ENCODE measurements at places on chromosomes 16 and 17.

DNA sequence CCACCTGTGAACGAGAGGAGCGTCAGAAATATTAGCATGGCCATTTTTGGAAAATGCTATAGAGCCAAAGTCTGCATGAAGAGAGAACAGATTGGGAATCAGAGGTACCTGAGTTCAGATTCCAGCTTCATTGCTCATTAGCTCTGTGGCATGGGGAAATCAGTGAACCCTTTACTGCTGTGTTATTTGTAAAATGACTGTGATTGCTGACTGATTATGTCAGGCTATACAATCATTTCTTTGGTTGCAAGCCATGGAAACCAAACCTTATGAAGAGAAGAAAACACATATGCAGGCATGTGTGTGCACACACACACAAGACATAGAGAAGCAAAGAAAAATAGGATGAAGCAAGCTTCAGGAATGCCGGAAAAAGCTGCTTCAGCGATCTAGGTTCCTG, 101.4 kb upstream of the HSBP1 start:
- DNase-seq = no peak

GRCh38 chr16:71853413-71853812, 7.6 kb downstream of the ATXN1L start:
- DNase-seq = no peak

- DNase-seq = no peak
These were observed 2.6 kb downstream of the DNAH2 start for GRCh38 chr17:7720125-7720524.

GRCh38 chr17:59627274-59627673, 7.6 kb downstream of the CLTC start:
- no peak for DNase-seq

DNA sequence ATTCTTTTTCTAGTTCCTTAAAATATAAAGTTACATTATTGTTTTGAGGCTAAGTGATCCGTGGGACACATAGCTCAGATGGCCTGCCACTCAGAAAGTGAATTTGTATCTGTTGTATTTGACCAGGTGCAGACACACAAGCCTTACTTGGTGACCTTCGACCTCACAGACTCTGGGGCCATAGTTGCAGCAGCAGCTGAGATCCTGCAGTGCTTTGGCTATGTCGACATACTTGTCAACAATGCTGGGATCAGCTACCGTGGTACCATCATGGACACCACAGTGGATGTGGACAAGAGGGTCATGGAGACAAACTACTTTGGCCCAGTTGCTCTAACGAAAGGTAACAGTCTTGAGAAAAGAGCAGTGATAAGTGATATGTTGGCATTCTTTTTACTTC, 30.5 kb downstream of the TMEM11 start:
- DNase-seq = no peak

- DNase-seq = no peak
These were observed 618.8 kb upstream of the CDH11 start for GRCh38 chr16:65740711-65741110.

GRCh38 chr16:17437981-17438380, 32.8 kb downstream of the XYLT1 start:
- DNase-seq = no peak

DNA sequence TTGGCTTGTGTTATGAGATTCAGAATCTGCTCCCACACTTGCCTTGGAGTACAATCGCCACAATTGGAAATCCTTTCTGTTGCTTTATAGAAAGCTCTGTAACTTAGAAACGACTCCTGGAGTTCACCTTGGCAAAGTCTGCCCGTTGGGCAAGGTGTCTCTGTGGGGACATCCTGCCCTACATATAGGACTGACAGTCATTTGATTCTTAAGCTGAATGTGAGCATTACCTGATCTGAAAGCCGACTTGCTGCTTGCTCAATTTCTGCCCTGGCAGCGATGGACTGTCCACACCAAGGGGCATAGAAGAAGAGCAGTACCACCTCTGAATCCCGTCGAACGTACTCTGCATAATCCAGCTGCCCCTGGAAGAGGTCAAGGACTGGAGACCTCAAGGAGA, 6.9 kb downstream of the TXNDC11 start:
- DNase-seq = no peak

GRCh38 chr17:29956225-29956624, 14.8 kb downstream of the EFCAB5 start:
- DNase-seq = no peak

- no peak for DNase-seq
These were observed 16.8 kb upstream of the SUZ12 start for GRCh38 chr17:31919802-31920525.

DNA sequence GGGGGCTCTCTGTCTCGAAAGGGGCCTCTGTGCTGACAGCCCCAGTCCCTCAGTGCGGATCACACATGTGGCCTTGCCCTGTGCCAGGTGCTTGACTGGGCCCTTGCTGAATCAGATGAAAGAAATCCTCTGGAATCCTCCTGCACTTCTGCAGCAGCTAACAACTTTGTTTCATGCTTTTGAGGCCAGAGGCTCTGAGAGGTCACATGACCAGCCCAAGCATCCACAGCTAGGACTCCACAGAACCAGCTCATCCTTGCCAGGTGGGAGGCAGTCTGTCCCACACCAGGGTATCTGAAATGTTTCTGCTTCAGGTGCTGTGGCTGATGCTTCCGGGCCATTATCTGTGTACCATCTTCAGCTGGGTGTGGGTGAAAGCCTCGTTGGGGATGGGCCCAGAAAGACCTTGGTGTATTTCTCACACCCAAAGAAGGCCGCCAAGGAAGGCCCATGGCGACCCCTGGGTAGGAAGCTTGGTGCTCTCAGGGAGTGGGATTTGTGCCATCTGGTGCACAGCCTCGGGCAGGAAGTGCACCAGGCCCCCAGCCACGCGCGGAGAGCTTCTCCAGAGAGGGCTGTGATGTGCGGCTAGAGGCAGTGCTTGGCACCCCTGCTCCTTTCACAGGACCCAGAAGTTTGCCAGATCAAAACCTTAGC, 143.8 kb downstream of the CLEC16A start:
- no peak for DNase-seq

- no peak for DNase-seq
These were observed 423.9 kb upstream of the MAF start for GRCh38 chr16:80024443-80024842.

- no peak for DNase-seq
These were observed 31.4 kb upstream of the RPTOR start for GRCh38 chr17:80513201-80513600.

- no peak for DNase-seq
These were observed 23.2 kb downstream of the LSM12 start for GRCh38 chr17:44043272-44043696.

DNA sequence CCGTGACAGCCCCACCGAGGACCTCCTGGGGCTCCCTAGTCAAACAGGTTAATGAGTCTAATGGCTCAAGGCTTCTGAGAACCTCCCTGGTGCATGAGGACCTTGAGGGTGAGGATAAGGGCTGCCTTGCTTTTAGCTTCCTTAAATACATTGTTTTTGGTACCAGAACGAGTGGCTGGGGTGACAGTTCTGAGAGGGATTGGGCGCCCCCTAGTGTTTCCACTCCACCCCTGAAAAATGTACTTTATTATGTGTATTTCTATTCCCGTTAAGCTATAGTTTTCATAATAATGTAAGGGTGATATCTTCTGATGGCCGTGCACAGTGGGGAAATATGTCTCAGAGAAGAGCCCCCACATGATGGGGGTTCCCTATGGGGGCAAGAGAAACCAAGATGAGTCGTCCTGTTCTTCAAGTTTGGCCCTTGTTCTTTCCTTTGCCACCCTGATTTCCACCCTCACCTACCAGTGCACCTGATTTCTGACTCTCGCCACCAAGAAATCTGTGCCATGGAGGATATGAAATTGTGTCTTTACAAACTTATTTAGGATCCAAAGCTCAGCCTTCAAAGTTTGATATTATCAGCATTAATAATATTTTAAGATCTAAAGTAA, 14.5 kb upstream of the VWA3A start:
- DNase-seq = peak; percentile 36

GRCh38 chr16:27424772-27425498, 23.0 kb downstream of the IL21R start:
- no peak for DNase-seq

DNA sequence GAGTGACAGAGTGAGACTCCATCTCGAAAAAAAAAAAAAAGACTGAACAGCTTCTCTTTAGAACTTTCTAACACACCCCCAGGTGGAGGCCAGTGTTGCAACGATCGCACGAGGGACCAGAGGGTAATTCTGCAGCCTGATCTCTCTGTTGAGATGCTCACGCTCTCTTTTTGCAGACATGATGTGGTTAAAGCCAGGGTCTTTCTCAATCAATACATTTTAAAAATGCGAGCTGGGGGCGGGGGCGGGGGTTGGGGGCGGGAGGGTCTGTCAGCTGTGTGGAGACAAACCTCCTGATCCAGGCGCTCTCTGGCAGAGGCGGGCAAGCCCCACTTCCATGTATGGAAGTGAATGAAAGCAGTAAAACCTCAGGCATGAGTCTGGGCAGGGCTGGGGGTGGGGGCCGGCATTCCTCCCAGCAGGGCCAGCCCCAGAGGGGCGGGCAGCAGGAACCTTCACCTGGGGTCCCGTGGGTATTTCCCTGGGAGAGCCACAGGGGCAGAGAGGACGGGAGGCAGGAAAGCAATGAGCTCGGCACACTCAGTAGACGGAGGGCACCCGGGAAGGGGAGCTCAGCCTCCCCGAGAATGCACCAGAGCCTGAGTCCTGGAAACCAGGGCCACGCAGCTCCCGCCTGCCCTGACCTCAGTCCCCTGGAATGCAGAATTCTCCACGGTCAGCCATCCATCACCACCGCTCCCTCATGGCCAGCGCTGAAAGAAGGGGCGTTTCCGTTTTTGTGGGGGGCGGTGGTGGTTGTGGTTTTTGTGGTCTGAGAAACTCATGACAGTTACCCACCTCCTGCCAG, 28.0 kb downstream of the NXN start:
- DNase-seq = no peak

GRCh38 chr16:21952040-21952792, 945 bp upstream of the UQCRC2 start:
- peak; percentile 54 for DNase-seq

DNA sequence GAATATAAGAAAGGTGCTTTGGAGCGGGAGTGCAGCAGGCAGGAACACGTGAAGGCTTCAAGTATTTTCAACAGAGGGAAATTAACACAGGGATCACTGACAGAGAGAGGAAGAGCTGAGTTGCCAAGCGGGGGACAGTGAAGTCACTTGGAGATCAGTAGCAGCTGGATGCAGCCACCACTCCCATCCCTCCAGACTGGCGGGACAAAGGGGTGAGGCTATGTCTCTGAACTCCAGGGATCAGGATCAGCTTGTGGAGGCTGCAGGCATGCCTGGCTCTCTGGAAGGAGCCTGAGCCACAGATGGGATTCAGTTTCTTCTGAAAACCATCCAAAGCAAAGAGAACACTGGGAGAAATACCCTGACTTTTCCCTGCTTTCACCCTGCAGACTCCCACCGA, 113.7 kb upstream of the IRX3 start:
- no peak for DNase-seq

DNA sequence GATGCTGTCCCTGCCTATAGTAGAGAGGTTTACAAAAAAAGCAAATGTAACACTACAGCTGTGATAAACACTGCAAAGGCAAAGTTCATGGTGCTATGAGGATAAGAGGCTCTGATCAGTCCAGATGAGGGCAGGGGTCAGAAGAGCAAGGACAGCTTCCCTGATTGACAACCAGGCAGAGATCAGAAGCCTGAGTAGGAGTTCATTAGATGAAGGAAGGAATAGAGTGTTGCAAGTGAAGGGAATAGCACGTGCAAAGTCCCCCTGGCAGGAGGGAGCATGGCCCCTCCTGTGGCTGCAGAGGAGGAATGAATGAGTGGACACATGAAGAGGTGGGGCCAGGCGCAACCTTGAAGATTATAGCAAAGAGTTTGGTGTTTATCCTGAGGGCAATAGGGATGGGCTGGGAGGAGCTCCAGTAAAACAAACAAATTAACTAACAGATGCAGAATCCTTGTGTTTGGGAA, 208.4 kb upstream of the IRX5 start:
- DNase-seq = no peak

DNA sequence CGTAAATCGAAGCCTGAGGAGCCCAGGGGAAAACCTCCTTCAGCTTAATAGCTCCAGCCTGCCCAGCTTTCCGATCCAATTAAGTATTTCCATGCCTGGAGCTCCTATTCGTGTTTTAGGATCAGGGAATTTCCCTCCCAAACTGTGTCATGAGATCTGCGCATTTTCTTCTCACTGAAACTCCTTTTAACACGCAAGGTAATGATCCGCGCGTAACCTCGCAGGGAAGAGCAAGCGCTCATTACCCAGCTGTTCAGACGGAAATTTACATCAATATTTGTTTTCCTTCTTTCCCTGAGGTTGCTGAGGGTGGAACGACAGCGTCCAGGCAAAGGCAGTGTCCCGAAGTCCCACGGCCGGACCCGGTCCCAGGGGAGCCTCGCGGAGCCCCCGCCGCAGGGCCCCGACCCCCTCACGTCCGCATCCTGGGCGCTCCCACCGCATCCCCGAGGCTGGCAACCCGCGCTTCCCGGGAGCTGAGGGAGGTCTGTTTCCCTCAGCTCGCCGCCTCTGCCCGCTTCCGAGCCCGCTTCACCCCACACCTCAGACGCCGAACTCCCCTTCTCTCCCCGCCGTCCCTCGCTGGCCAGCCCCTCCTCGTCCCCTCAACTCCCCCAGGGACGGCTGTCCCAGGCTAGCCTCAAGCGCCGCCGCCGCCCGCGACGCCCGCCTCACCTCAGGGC, 415 bp downstream of the ABCA5 start:
- no peak for DNase-seq
